ENCODE measurements at places on chromosomes 1 and 21. TPM values are rescaled to one million over a fixed set of nuclear protein-coding genes. Genes with fewer than 3 reads are reported as not detected.

- H3K4me1 ChIP-seq: no peaks in the 10 kb centered on the region
- no peaks in the 10 kb centered on the region for H3K27me3 ChIP-seq
- DNase-seq: no peak
- H3K27ac ChIP-seq: no peak overlapping the region
- no peak overlapping the region for H3K4me3 ChIP-seq
Observed at GRCh38 chr1:162736633-162737067, 53.9 kb upstream of the HSD17B7 start.

DNA sequence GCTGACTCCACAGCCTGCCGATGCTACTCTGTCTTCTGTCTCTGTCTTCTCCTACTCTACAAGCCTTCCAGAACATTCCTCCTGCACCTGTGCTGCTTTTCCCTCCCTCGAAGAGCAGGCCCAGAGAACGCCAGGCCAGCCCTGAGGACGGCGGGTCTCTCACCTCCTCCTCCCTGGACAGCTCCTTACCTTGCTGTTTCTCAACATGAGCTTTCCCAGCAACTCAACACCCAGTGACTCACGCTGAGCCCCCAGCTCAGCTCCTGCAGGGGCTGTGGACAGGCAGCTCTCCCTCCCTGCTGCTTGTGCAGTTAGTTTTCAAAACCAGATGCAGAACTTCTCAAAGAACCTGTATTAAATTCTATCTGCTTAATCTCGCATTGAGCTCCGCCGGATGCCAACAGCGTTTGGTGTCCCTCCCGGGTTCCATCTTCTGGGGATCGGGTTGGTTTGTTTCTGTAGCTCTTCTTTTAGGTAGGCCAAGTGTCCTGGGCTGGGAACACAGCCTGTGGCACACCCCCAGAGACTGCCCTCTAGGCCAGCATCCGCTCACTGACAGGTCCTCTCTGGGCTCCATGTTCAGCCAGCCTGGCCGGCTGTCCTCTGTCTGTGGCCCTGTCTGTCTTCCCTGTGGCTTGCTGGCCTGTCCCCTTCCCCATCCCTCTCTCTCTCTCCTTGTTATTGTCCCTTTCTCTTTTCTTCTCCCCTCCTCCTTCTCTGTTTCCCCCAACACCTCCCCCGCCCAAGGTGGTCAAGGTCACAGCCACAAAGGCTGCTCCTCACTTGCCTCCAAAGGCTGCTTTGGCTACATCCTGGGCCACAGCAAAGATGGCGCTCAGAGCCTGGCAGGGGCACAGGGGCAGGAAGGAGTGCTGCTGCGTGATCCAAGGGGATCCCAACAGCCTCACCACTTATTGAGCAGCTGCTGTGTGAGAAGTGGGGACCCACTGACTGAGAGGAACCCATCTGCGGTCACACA lies 391.0 kb downstream of the MATN1 start:
- no peaks in the 10 kb centered on the region for H3K4me1 ChIP-seq
- no peaks in the 10 kb centered on the region for H3K36me3 ChIP-seq

GRCh38 chr1:68516066-68516465 lies 19.2 kb upstream of the DEPDC1 start:
- no peak for DNase-seq
- H3K27ac ChIP-seq: no peak overlapping the region
- peaks cover 1% of the 10 kb centered on the region for H3K27me3 ChIP-seq
- H3K36me3 ChIP-seq: no peaks in the 10 kb centered on the region
- no peak overlapping the region for H3K4me3 ChIP-seq

The CGN gene
- total RNA-seq: 0.28 TPM

The C1orf185 gene
- total RNA-seq: not detected

The GPR153 gene
- total RNA-seq: 0.14 TPM

Data from CD4-positive, alpha-beta T cell (primary cell).